ENCODE measurements at places on chromosomes 11 and 22.

DNA sequence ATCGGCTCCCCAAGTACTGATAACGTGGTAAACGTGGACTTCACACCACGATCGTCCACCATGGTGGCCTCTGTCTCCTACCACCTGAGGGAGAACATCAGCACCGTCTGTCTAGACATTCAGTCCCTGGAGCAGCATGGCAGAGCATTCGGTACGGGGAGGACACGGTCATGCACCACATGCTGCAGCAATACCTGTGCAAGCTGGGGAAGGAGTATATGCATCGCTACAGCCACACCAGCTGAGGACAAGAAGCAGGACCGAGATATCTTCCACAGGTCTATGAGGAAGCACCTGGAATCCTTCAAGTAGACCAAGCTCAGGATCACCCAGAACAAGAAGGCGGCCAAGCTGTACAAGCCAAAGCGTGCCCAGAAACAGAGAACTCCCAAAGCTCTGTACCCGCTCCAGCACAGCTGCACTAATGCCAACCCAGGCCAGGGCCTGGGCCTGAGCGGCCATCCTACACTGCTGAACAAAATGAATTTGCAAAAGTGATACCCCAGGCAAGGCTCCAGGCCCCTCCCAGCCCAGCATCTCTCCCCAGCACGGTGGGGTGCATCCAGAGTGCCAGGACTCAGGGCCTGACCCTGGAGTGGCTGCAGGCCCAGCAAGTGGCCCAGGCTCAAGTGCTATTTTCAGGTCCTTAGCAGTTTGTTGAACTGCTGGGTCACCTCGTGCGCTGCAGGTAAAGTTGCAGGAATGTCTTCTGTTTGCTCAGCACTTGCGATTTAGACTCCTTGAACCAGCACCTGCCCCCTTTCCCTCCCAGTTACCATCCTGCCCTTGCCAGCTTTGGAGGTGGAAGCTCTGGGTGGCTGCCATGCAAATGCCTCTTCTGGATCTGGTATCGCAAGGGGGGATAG lies 119.3 kb upstream of the SERPIND1 start:
- no peak for DNase-seq

- DNase-seq: no peak
These were observed 65.2 kb upstream of the CNTN5 start for GRCh38 chr11:98955551-98955950.

DNA sequence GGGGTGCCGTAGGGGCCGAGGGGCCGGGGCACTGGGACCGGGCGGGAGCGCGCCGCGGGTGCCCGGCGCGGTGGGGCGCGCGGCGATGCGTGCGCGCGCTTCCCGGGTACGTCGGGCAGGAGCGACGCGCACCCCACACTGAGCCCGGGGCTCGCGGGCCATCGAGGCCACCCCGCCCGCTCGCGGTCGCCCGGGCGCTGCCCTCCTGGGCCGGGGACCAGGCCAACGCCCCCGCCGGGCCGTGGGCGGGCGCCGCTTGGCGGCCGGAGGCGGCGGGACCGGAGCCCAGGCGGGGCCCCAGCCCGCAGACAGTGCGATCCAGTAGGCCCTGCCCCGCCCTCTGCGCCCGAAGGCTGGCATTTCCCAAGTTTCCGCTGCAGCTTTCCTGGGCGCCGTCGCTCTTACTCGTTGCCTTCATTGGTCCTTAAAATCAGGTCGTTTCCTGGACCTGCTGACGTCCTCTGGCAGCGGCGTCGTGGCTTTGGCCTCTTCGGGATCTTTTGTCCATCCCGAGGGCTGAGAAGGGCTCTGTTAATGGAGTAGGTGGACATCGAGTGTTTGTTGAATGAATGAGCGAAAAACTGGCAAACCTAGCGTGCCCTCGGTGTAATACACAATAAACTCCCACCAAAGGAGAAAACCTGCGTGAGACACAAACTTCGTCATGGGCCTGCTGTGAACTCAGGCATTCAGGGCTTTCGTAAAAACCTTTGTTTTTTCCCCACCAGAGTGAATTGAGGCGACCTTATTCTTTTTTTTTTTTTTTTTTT lies 638 bp downstream of the PARVA start:
- DNase-seq: no peak

GRCh38 chr11:5486421-5486820 lies 2.1 kb upstream of the OR52D1 start:
- no peak for DNase-seq

- DNase-seq: no peak
These were observed 851.1 kb upstream of the RAG2 start for GRCh38 chr11:37449146-37449545.

DNA sequence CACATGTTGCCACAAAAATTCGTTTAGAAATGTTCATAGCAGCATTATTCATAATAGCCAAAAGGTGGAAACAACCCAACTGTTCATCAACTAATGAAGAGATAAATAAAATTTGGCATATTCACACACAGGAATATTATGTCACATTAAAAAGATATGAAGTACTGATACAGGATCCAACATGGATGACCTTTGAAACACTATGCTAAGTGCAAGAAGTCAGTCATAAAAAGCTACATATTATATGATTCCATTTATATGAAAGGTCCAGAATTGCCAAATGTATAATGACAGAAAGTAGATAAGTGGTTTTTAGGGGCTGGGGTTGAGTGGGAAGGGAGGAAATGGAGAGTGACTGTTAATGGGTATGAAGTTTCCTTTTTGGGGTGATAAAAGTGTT lies 9.0 kb downstream of the PRR5L start:
- DNase-seq: no peak

GRCh38 chr22:42807185-42807584 lies 49.9 kb downstream of the ARFGAP3 start:
- no peak for DNase-seq

- DNase-seq: no peak
These were observed 38.8 kb downstream of the LRRC32 start for GRCh38 chr11:76631566-76632308.

DNA sequence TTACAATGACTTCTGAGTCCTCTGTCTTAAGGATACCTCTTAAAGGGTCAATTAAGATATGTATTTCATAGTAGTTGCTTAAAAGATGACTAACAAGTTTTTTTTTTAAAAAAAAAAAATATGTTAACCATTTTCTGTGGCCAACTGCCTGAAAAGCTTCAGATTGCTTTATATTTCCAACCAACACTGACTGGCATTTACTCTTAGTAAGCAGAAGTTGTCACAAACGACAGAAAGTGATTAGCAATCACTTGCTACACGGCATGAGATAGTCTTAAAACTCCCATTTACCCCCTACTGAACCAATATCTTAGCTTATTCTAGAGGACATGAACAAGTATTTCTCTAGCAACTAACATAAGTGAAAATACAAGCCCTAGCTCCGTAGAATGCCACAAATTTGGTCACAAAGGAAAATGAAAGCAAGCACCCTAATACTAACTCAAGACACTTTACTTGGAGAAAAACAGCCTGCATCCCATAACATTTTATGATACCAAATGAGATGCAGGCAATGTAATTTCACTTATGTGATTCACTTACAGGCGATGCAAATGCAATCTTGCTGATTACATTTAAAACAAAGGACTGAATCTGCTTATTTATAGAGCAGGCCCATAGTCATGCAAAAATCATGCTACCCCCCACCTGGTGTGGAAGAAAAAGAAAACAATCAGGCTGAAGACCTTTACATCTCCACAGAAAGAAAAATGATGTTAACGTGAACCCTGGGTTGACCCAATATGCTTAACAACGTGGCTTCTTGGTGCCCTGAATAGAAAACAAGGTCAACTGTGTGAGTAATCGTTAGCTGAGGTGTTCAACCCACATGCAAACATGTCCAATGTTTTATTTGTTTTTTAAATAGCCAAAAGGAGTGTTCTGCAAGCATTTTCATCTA lies 25.7 kb downstream of the MPPED2 start:
- no peak for DNase-seq

- DNase-seq: no peak
These were observed 7.4 kb downstream of the HIRA start for GRCh38 chr22:19424186-19424500.

DNA sequence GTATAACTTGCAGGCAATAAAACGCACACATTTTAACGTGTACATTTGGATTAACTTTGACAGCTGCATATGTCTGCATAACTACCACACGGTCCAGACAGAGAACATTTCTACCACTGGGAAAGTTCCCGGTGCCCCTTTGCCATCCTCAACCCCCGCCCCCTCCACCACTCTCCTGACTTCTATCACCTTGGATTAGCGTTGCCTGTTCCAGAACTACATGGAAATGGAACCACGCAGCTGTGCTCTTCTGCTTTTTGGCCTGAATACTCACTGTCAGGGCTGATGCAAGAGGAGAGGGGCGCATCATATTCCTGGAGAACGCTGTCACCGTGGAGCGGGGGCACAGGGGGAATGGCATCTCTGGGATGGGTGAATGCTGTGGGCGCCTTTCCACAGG lies 62.1 kb downstream of the LRP5 start:
- DNase-seq: no peak

DNA sequence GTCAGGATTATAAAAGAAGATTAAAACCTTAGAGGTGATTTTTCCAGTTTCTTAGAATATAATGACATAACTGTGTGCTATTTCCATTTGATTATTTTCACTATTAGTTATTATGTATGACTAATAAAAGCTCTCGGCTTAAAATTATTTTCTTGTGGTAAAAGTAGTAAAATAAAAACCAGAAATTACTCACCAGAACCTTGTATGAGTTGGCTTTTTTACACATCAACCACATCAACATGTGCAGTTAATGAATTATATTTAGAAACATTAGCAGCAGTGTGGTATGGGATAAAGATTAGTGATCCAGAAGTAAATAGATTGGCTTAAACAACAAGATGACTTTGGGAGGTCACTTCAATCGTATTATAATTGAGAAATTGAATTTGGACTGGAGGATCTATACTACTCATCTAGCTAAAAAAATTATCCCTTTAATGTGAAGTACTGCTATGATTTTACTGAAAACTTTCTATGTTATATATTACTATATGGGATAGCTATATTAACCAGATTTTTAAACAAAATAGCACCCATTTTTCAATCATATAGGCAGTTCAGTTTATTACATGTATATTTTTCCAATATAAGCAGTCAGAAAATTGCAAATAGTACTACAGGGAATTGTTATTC lies 2.8 kb upstream of the BCO2 start:
- DNase-seq: no peak

GRCh38 chr22:36423461-36424404 lies 36.0 kb upstream of the MYH9 start:
- no peak for DNase-seq

- no peak for DNase-seq
These were observed 118.7 kb upstream of the E2F8 start for GRCh38 chr11:19359221-19360000.

- DNase-seq: peak; percentile 38
These were observed 805 bp upstream of the QSER1 start for GRCh38 chr11:32891657-32892354.

DNA sequence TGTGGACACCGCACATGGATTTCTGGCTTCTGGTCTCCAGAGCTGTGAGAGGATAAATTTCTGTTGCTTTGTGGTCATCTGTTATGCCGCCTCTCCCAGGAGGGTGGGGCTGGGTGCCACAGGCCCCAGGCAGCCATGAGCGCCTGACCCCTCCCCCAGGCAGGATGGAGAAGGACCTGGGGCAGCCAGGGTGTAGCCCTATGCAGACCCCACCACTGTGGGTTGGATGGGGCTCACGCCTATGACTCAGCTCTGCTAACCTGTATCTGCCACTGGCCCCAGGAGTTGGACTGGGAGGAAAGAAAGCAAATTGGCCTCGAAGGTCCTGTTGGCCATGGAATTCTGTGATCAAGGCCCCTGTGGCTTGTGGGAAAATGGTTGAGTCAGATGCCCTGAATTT lies 1351.1 kb downstream of the BRD1 start:
- DNase-seq: no peak

DNA sequence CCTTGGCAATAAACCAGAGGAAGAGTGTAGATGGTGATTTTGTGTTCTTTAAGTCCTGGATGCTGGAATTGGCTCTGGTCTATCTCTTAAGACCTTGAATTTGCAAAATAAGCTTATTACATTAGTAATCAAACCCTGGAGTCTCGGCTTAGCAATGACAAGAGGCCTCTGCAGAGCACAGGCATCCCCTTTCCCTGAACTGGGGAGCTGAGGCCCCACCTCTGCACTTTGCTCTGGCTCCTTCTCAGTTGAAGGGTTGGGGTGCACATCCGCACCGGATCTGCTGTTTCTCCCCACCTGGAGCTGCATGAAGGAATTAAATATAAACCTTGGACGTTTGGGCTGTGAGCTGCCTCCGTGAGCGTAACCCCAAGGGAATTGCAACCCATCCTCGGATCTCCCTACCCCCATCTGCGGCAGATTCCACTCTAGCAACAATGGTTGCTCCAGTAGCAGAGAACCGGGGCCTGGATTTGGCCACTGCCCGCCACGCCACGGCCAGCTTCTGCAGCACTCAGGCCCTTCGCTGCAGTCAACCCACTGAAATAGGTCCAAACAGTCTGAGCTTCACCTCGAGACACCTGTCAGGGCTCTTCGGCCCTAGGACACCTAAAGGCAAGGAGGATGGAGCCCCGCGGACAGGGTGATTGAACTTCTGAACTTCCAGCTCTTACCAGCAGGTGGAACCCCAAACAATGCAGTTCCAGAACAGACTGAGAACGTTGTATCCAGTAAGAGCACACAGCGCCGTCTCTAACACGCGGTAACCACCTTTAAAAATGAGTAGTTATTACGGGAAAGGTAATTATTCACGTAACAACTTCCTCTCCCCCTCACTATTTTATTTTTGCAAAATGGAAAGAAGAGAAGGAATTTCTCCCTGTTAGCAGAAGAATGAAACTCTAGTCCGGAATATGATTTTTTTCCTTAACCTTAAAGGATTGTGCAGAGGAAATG lies 54.8 kb upstream of the CAPRIN1 start:
- DNase-seq: peak; percentile 41

DNA sequence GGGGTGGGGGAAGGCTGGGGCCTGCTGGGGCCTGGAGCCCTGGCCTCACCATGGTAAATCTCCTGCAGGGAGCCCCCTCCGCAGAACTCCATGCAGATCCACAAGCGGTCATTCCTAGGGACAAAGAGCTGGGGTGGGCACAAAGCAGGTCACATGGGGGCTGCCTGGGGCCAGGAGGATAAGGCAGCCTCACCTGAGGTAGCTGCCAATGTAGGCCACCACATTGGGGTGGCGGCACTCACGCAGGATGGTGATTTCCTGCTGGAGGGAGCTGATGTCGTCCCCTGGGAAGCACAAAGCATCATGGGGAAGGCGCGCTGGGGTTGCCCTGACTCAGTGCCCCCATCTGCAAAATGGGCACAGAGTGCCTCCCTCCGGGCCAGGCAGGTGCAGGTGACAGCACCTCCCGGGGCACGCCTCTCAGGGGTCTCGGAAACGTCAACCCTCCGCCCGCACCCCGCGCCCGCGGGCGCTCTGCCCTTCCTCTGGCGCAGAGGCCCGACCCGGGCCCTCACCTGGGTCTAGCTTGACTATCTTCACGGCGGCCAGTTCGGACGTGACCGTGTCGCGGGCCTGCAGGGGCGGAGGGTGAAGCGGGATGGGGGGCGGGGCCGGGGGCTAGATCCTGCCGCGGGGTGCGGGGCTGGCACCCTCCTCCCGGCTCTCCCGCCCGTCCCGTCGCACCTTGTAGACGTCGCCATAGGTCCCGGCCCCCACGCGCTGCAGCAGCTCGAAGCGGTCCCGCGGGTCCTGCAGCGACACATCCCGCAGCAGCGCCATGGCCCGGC lies 450 bp downstream of the MAP4K2 start:
- no peak for DNase-seq

GRCh38 chr11:11427140-11427539 lies 74.1 kb upstream of the CSNK2A3 start:
- no peak for DNase-seq

- DNase-seq: no peak
These were observed 3.1 kb upstream of the DERL3 start for GRCh38 chr22:23841736-23842445.
